ENCODE measurements at places on chromosomes 1 and 21.

- DNase-seq, result peak; percentile 15
Observed at GRCh38 chr1:103461161-103462105, 64.1 kb upstream of the RNPC3 start.

DNA sequence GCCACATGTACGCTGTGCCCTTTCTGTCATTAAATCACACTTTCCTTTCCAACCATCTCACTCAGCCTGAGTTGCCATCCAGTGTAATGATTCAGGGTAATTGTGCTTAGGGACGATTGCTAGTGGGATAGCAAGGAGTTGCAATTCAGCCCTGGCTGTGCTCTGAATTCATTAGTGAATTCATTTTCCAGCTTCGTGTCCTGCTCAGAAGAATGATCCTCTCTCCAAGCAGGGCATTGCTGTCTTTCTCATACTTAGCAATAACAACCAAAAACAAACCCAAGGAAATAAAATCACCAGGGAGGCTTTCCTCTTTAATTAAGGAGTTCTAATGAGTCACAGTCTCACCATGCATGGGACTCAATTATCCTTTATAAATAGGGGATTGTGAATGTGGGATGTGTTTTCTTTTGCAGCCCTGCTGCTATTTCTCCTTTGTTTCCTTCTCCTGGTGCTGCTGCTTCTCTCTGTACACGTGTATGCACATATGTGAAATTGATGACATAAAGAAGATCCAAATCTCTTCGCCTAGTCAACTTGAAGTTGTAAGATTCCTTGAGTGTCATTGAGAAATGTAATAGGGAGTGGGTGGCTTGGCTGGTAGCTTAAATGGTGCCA, 167.0 kb downstream of the TSEN15 start:
- DNase-seq, result no peak

- peak; percentile 45 for DNase-seq
Observed at GRCh38 chr21:43697758-43698643, 20.9 kb upstream of the PDXK start.

- no peak for DNase-seq
Observed at GRCh38 chr1:203173566-203173965, 2.1 kb downstream of the MYBPH start.

DNA sequence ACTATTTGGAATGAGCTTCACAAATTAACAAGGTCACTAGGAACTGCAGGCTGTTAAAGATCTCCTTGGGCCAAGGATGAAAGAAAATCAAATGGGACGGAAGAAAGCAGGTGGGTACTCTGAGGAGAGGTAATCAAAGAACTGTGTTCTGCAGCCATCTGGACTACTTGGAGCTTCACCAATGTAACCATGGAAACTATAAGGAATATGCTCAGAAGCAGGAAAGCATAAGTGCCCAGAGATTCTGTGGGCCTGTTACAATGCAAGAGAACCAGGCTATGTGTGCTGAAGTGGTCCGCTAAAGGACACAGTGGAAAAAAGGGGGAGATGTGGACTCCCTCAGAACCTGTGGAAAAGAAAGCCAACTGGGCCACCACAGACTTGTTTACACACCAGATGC, 238.5 kb downstream of the PTGER3 start:
- DNase-seq, result no peak

DNA sequence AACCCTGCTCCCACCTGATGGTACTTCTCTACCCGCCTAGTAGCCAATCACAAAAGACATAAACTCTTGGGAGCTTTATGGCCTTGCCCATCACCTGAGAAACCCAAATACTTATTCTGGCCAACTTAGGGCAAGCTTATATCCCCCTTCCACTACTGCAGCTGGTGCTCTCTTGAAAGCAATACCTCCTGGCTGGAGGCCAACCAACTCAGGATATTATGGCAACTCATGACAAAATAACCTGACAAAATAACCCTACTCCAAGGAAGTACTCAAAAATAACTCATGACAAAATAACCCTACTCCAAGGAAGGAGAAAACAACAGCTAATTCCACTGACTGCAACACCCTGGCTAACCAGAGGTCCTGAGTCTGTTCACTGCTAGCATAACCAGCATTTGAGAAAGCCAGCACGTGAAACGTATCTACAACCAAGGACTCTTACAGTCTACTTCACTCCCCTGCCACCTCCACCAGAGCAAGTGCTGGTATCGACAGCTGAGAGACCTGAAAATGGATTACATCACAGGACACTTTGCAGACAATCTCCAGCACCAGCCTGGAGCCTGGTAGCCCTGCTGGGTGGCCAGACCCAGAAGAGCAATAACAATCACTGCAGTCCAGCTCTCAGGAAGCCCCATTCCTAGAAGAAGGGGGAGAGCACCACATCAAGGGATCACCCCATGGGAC, 179.9 kb downstream of the COL24A1 start:
- DNase-seq, result no peak

DNA sequence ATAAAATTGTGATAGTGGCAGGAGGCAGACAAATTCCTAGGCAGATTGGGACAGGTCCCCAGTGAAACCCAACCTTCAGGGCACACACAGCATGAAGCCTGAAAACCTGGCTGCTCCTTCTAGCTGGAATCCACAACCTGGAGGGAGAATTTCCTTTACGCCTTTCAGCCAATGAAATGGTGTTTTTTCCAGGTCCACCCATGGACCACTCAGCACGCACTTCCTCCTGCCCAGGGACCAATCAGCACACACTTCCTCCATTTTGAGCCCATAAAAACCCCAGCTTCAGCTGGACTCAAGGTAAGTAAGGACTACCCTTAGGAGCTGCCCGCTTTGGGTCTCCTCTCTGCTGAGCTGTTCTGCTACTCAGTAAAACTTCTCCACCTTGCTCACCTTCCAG, 120.1 kb downstream of the AKT3 start:
- no peak for DNase-seq

DNA sequence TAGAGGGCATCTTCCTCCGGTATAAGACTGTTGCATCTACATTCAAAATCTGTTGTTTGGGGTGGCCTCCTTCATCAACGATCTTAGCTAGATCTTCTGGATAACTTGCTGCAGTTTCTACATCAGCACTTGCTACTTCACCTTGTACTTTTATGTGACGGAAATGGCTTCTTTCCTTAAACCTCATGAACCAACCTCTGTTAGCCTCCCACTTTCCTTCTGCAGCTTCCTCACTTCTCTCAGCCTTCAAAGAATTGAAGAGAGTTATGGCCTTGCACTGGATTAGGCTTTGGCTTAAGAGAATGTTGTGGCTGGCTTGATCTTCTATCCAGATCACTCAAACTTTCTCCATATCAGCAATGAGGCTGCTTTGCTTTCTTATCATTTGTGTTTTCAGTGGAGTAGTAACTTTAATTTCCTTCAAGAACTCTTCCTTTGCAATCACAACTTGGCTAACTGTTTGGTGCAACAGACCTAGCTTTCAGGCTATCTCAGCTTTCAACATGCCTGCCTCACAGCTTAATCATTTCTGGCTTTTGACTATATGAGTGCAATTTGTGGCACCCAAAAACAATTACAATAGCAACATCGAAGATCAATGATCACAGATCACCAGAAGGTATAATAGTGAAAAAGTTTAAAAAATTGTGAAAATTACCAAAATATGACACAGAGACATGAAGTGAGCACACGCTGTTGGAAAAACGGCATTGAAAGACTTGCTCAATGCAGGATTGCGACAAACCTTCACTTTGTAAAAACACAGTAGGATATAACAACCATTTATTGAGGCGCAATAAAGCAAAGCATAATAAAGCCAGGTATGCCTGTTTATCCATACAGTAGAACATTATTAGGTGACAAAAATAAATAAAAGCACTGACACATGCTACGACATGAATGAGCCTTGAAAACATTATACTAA, 56.7 kb upstream of the GFI1 start:
- no peak for DNase-seq

DNA sequence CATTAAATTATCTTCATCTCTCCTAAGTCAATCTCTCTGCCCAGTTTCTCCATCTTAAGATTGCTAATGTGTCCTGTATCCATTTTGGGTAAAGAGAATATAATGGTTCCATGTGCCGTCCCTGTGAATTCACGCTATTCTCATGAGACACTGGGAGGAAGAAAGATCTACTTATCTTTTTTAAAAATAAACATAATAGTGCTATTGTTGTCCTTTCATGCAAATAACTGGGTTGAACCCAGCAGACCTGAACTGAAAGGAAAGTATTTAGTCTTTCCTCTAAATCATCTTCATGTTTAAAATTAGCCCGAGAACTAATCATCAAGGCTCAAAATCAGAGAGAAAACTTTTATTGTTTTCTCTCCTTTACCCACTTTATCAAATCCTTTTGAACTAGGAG, 22.4 kb downstream of the SLAMF1 start:
- no peak for DNase-seq

DNA sequence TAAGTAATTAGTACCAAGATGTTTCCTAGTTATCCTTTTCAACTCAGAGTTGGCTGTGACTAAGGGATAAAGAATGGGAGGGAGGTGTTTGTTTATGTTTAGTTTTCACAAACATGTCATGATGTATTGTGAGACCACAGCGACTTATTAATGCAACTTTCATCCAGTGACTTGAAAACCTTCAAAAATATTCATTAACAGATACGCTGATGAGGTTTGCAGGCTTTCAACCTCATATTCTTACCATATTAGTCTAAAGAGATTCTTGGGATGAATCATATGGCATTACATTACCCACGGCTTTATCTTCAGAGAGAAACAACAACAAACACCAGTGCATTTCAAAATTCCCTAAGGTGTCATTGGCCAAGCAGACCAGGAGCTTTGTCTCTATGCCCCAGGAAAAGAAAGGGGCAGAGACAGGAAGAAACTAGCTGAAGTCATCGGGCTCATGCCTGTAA, 36.4 kb downstream of the PALMD start:
- peak; percentile 78 for DNase-seq

- no peak for DNase-seq
Observed at GRCh38 chr1:152479792-152480595, 30.6 kb upstream of the LCE5A start.

DNA sequence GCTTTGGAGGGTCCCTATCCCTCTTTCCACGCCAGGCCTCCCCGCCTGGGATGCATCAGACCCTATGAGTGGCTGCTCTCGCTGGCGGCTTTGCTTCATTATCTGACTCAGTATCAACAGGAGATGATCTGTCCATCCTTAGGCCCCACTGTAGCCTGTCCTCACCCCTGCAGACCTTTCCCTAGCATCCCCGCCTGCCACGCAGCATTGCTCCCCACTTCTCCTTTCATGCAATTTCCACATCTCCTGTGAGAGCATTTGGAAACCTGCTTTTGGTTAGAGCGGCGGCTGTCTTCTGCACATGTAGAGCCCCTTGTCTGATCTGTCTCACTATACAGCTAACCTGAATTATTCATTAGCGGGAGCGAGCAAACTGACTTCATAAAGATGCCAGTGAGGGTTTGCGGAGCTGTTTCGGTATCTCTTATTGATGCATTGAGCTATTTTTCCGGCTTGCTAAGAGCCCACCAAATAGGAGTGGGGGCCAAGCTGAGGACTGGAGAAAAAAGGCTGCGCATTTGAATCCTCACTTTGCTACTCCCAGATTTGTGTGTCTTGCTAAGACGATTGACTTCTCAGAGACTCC, 40.0 kb upstream of the ATP2B4 start:
- DNase-seq, result no peak

DNA sequence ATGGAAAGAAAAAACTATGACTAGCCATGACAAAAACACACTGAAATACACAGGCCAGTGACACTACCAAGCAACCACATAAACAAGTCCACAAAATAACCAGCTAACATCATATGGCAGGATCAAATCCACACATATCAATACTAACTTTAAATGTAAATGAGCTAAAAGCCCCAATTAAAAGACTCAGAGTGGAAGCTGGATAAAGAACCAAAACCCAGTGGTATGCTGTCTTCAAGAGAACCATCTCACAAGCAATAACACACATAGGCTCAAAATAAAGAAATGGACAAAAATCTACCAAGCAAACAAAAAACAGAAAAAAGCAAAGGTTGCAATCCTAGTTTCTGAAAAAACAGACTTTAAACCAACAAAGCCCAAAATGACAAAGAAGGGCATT, 476.2 kb upstream of the BEND5 start:
- DNase-seq, result no peak

DNA sequence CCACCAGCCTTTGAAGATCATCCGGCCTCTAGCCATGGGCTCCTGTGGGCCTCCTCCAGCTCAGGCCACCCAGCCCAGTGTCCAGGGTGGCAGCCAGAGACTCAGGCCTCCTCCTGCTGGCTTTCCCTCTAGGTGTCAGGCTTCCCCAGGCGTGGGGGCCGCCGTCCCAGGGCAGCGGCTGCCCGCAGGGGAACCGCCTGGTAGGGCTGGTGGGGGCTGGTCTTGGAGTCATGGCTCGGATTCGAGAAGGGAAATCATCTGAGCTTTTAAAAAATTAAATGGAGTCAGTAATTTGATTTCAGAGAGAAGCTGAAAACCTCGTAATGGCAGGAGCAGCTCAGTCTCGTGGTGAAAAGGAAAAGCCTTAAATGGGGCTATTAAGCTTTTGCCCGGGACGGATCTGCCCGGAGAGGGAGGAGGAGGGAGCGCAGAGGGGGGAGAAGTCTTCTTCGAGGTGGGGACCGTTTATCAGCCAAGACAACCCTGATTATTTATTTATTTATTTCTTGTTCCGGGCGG, 66.4 kb upstream of the TARDBP start:
- no peak for DNase-seq
